Breast epithelium (tissue), 4 donors: ENCODE measurements at places on chromosomes 1 and 21. TPM values are rescaled to one million over a fixed set of nuclear protein-coding genes. Genes with fewer than 3 reads are reported as not detected.
A peak's percentile ranks its signal among the peaks of the same experiment; 100 is the strongest.

DNA sequence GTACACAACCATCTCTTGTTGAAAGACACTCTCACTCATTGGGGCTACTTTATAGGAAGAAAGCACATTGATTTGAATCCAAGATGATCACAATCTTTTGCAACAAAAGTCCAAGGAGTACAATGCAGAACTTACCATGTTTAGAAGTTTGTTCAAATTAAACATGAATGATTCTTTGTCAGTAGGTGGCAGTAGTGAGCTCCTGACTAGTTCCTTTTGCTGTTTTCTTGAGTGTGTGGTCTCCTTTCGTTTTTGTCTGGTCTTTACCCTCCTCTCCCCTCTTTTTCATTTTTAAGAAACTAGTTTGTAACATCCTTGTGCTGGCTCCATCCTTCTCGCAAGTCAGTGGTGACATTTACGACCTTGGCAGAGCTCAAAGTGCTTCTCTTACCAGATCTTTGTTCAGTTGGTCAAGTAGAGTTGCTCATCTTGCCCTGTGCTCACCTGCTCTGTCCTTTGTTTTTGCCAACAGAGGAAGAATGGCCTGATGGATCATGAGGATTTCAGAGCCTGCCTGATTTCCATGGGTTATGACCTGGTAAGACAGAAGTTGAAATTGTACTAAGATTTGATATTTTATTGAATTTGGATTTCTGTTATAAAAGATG, 35.7 kb upstream of the MTR start:
- DNase-seq = no peak

- DNase-seq = no peak
These were observed 351.8 kb upstream of the FMN2 start for GRCh38 chr1:239739919-239740318.

DNA sequence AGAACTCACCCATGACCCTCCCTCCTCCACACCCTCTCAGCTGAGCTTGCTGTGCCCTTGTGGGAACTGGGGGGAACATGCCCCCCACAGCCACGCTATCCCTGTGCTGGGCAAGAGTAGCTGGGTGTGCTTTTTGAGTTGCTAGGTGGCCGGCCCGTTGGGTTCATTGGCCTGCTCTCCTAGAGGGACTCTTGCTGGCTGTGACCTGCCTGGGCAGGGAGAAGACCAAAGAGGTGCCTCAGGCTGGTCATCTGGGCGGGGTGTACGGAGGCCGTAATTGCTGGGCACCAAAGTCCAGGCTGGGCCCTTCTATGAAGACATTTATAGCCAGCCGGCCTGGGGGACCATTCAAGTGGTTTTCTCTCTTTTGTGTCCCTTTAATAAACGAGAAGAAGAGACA, 138.3 kb upstream of the ZBTB40 start:
- DNase-seq = no peak

DNA sequence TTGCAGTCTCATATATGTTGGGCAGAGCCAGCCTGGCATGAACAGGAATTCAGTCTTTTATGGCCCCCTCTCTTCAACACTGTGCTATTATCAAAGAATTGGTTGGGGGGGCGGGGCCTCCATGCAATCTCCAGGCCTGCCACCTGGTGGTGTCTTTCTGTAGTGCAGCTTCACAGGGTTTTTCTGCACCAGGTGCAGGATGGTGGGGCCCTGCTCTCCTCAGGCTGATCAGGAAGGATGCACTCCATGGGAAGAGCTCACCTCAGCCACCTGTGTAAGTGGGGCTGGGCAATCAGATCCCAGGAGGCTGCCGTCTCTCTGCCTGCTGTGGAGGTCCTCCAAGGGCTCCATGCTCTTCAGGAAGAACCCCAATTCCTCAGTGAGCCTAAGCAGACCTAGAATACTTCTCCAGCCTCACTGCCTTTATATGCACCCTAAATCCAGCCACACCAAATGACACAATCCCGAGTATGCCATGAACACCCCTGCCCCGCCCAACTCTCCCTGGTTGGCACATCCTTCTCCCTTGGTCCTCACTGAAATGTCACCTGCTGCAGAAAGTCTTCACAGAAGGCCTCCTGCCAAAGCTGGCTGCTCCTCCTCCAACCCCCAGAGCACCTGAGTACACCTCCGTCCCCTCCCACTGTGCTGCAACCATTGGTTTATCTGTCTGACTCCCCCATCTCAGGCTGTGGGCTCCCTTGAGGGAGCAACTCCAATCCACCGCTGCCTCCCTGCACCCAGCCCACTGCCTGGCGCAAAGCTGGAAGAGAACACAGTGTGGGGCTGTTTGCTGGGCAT, 16.5 kb downstream of the STK40 start:
- DNase-seq = peak; percentile 80

GRCh38 chr1:162612606-162613400, 19.5 kb upstream of the DDR2 start:
- no peak for DNase-seq

DNA sequence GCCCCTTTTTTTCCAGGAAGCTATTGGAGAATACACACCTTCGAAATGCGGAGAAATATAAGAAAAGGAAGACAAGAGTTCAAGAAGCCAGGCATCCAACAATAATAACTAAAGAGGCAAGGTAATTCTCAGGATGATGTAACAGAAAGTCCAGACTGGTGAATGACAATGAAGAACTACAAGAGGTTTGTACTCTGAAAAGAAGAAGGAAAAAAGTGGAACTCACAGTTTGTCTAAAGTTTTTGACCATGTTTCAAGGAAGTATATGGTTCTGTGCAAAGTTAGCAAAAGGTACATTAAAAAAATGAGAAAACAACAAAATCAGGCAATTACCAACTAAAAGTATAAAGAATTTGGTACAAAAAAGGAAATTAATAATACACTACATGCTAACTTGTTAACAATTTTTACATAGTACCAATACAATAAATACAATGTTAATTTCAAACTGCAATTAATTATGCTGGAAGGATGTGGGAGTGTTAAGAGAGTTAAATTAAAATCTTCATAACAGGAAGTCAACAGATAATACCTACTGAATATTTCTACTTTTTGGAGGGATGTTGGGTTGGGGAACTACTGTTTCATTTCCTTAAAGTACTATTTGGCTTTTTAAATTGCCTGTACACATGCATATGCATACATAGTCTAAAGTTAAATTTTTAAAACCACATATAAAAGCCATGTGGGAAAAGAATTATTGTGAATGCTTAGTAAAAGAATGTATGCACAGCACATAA, 12.9 kb upstream of the CD55 start:
- DNase-seq = no peak

- no peak for DNase-seq
These were observed 46.9 kb downstream of the CD34 start for GRCh38 chr1:207863893-207864535.

- DNase-seq = peak; percentile 34
These were observed 35.4 kb downstream of the DISP3 start for GRCh38 chr1:11514366-11514765.

DNA sequence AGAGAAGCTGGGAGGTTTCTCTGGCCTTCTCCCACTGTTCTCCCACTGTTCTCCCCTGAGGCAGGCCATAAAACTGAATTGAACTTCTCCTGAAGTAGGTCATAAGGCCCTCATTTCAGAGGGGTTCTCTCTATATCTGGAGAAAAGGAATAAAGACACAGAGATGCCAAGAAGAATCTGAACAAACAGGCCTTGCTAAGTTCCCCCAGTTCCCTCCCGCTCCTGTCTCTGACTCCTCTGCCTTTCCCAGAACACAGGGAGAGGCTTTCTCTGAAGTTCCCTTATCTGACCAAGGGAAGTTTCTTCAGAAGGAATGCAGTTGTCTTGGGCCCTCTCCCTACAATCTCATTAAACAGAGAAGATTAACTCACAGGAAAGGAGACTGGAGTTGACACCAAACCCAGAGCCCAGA, 83.4 kb downstream of the SLC16A1 start:
- no peak for DNase-seq

DNA sequence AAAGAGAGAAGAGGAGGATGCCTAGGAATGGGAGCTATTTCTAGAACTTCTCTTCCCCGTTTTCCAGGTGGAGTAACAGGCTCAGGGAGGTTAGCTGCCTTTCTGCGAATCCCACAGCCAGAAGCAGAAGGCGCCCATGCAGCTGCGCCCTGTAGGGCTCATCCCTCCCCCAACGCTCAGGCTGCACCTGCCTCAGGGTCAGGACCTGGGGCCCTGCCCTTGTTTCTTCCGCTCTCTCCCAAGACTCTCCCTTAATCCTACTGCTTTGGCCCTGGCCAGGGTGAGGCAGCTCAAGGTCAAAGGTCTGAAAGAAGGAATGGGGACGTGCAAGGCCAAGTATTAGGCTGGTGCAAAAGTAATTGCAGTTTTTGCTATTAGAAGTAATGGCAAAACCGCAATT, 30.5 kb upstream of the PADI2 start:
- DNase-seq = no peak

GRCh38 chr1:71350330-71350729, 269.5 kb upstream of the ZRANB2 start:
- no peak for DNase-seq

GRCh38 chr1:192626366-192627179, 9.4 kb upstream of the RGS13 start:
- no peak for DNase-seq

DNA sequence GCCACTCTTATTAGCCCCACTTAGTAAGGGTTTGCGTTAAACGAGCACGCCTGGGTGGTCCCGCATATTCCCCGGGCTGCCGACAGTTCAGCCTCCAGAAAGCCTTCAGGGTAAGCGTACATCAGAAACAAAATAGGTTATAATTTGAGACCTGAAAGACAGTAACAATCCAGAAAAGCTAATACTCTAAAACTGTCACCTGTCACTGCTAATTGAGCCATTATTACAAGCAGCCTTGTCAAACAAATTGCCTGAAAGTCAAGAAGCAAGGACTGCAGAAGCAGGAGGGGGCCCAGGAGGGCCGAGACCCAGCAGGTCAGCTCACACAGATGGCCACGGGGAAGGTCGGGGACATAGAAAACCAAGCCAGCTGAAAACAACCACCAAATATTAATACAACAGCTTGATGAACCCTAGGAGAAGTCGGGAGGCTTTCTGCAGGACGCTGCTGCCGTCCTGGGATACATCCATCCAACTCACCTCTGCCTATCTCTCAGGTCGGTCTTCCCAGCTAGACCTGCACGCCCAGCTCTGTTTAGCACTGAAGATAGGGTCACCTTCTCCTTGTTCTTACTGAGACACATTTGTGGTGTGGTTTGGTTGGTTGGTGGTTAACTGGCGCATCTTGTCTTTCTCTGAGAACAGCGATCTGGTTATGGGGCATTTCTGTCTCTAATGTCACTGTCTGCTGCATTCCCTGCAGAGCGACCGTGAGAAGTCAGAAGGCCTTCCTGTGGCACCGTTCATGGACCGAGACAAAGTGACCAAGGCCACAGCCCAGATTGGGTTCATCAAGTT, 110.8 kb downstream of the WDR4 start:
- no peak for DNase-seq

DNA sequence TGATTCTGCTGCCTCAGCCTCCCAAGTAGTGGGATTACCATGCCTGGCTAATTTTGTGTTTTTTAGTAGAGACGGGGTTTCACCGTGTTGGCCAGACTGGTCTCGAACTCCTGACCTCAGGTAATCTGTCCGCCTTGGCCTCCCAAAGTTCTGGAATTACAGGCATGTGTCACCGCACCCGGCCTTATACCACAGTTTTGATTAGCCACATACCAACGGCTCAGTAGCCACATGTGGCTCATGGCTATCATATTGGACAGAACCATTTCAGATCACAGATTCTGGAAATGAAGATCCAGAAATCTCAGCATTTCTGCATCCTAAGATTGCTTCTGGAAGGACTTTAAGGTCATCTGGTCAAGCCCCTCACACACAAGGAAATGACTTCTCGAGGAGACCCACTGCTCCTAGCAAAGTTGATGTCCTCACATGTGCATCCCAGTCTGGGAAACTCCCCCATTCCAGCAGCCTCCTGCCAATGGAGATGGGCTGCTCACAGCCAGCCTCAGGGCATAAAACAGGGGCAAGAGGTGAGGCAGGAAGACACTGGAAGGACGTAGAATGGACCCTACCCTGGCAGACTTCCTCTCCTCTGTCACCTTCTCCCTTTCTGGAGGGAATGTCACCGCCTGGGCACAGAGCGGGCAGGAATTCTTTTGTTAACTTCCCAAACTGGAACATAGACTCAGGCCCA, 17.5 kb upstream of the CITED4 start:
- DNase-seq = no peak

The IGFN1 gene
- total RNA-seq = 0.59 TPM

The ACOT11 gene
- total RNA-seq = 7.3 TPM

The C1orf210 gene
- not detected for total RNA-seq

The IGSF3 gene
- total RNA-seq = 19.6 TPM

The SPATA17 gene
- 1.3 TPM for total RNA-seq
